Pancreas (tissue), 10 donors: ENCODE measurements at places on chromosomes 3 and 15. TPM values are rescaled to one million over a fixed set of nuclear protein-coding genes. Genes with fewer than 3 reads are reported as not detected.

The STRIT1 gene
- not detected for total RNA-seq

The HEG1 gene
- total RNA-seq: 20.2 TPM

The DYNLT2B gene
- total RNA-seq: 2.7 TPM

DNA sequence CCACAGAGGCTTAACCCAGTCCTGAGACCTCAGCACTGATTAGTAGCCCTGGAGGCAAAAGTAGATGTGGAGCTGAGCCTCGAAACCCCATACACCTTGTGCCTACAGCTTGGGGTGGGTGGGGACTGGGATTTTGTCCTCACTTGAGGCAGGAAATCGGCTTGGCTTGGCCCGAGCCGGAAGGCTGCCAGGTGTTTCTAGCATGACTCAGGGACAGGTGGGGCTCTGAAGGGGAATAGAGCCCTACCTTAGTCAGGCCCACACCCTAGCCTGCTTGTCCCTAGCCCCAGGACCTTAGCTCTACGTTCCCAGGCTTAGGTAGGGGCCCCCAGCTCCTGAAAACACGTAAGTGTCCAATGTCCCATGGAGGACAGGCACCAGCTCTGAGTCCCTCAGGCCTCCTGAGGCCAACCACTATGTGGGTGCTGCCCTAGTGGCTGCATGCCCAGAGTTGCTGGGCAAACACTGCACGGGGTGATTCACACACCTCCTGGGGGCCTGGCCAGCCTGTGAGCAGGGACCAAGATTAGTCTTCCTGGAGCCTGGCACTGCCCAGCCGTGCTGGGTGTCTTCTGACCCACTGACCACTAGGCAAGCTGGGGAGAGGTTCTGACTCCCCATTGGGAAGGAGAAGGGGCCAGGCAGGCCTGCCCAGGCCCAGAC, 3.1 kb downstream of the MST1R start:
- no peaks in the 10 kb centered on the region for H3K36me3 ChIP-seq
- peak overlapping the region; percentile 76 for H3K27ac ChIP-seq
- no peaks in the 10 kb centered on the region for H3K27me3 ChIP-seq
- peaks cover 11% of the 10 kb centered on the region for H3K4me1 ChIP-seq
- no peak overlapping the region for H3K4me3 ChIP-seq

DNA sequence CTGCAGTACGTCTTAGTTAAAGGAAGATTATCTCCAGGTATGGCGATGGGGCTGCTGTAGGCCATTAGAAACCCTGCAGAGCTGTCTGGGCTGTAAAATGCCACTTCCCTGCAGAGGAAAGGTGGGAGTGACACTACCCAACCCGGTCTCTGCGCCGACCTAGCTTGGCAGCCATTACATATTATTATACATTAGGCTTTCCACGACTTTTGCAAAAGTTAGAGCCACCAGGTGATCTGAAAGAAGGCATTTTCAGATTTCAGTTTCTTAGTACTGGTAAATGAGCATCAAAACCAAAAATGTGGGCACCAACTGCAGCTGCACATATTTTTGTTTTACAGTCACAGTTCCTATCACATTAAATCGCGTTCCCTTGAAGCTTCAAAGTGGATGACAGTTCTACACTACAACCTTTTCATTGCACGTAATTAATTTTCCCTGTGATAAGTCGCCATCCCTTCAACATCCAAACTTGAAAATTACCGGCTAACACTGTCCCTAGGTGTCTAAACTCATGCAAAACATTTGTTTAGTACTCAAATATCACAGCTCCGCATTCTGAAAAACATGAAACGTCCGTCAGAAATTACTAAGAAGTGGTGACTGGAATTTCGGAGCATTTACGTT, 81.4 kb upstream of the CHD2 start:
- DNase-seq: no peak
- H3K4me1 ChIP-seq: peaks cover 37% of the 10 kb centered on the region
- H3K36me3 ChIP-seq: no peaks in the 10 kb centered on the region

- H3K4me1 ChIP-seq: no peaks in the 10 kb centered on the region
- H3K4me3 ChIP-seq: no peak overlapping the region
- DNase-seq: no peak
- no peaks in the 10 kb centered on the region for H3K36me3 ChIP-seq
- H3K27me3 ChIP-seq: no peaks in the 10 kb centered on the region
Measured at GRCh38 chr3:69646287-69647067, 92.8 kb upstream of the MITF start.

- H3K4me1 ChIP-seq: no peaks in the 10 kb centered on the region
- H3K27me3 ChIP-seq: no peaks in the 10 kb centered on the region
- H3K27ac ChIP-seq: no peak overlapping the region
- no peaks in the 10 kb centered on the region for H3K36me3 ChIP-seq
Measured at GRCh38 chr3:85270488-85270887, 311.7 kb downstream of the CADM2 start.

DNA sequence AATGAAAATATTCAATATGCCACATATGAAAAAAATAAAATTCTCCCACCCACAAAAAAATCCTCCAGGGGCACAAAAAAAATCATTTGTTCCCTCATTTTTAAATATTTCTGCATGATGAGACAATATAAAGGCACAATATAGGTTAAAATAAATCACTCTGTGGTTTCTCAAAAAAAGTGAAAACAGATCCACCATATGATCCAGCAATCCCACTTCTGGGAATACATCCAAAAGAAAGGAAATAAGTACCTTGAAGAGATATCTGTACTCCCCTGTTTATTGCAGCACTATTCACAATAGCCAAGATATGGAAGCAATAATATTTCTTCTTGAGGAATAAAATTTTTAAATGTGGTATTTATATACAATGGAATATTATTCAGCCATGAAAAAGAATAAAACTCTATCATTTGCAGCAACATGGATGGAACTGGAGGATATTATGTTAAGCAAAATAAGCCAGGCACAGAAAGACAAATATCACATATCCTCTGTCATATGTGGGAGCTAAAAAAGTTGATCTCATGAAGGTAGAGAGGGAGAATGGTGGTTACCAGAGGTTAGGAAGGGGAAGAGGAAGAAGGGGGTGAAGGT, 1.5 kb downstream of the ATP8B4 start:
- DNase-seq: no peak
- H3K36me3 ChIP-seq: no peaks in the 10 kb centered on the region
- H3K4me1 ChIP-seq: no peaks in the 10 kb centered on the region
- no peaks in the 10 kb centered on the region for H3K27me3 ChIP-seq
- no peak overlapping the region for H3K4me3 ChIP-seq

GRCh38 chr3:143840636-143841035, 7.6 kb downstream of the SLC9A9 start:
- H3K27ac ChIP-seq: no peak overlapping the region
- no peak overlapping the region for H3K4me3 ChIP-seq
- no peaks in the 10 kb centered on the region for H3K36me3 ChIP-seq

DNA sequence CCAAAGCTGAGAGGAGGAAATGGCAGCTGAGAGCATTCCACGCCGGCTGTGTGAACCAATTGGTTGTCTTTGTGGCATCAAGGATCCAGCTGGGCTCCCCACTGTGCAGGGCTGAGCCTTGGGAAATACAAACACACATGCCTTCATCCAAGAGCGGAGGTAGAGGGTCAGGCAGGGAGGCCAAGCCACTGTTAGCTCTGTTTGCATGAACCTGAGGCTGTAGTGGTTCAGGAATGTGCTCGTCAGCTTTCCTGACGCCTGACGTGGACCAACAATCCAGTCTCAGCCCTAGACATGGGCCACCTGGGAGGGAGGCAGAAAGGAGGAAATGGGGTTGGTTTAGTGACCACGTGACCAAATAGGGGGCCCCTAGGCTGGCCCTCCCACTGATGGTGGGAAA, 276.9 kb downstream of the TLE3 start:
- no peaks in the 10 kb centered on the region for H3K4me1 ChIP-seq
- no peak for DNase-seq
- H3K27ac ChIP-seq: no peak overlapping the region
- H3K4me3 ChIP-seq: no peak overlapping the region
- H3K27me3 ChIP-seq: no peaks in the 10 kb centered on the region

DNA sequence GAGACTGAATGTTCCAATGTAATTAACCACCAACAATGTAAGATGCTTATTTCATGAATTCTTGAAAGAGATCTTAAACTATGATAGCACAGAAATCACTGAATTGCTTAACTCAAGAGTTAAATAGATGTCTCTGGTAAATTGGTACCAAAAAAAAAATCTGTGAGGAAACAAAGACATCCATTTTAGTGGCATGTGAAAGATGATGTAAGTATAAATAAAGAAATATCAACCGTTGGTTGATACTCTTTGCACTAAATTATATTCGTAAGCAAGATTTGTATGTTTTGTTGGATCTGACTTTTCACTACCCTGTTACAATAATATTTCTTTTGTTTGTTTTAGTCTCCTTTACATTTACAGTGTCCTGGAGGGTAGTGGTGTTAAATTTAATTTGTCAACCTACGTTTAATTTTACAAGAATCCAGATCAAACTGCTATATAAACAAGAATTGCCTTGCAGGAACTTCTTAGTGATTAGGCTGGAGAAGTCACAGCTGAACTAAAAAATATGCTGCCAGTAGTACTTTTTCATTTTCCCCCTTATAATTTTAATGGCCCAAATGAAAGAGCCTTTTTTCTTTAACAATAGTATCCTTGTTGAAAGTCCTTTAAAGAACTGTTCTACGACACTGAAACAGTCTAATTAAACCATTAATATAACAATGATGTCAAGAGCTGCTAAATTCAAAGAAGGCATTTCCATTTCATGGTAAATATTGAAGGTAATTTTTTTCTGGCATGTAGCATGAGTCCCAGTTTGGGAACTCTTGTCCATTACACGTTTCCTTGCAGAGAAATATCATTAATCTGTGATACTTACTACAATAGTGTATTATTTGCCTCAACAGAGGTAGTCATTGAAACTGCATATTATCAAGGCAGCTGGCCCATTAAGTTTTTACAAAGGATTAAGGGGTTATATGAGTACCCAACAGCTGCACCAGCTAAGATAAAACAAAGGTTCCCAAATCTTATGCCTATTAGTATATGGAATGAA, 109.6 kb upstream of the PHLDB2 start:
- no peaks in the 10 kb centered on the region for H3K36me3 ChIP-seq
- DNase-seq: no peak
- no peaks in the 10 kb centered on the region for H3K4me1 ChIP-seq
- H3K27ac ChIP-seq: no peak overlapping the region
- no peak overlapping the region for H3K4me3 ChIP-seq

- H3K27me3 ChIP-seq: no peaks in the 10 kb centered on the region
- peaks cover 18% of the 10 kb centered on the region for H3K4me1 ChIP-seq
- no peaks in the 10 kb centered on the region for H3K36me3 ChIP-seq
- no peak for DNase-seq
- H3K27ac ChIP-seq: no peak overlapping the region
- H3K4me3 ChIP-seq: no peak overlapping the region
Measured at GRCh38 chr15:57390583-57390982, 14.3 kb downstream of the CGNL1 start.

GRCh38 chr3:43784640-43785011, 93.9 kb downstream of the ABHD5 start:
- no peaks in the 10 kb centered on the region for H3K4me1 ChIP-seq
- no peaks in the 10 kb centered on the region for H3K27me3 ChIP-seq
- DNase-seq: no peak
- no peaks in the 10 kb centered on the region for H3K36me3 ChIP-seq

DNA sequence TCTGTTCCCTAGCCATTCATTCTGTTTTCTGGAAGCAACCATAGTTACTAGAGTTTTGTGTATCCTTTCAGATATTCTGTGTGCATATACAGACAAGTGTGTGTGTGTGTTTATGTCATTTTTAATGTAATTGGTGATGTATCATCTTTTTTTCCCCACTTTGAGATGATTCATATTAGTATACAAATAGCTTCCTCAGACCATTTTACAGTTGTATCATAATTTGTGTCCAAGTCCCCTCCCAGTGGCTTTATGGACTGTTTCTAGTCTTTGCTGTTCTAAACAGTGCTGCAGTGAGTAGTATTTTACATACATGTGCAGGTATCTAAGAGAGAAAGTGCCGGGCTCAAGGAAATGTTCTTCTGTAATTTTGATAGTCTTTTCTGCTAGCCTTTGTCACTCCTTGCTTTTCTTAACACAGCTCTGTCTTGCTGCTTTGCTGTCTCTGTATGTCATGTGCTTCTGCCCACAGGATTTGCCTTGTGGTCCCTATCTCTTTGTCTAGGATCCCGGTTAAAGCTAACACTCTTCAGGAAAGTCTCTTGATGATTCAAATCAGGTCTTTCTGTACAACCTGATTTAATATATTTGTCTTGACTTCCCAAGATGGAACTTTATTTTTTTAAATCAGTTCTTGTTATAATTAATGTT, 31.5 kb upstream of the FBXL22 start:
- no peaks in the 10 kb centered on the region for H3K27me3 ChIP-seq
- no peak overlapping the region for H3K27ac ChIP-seq
- H3K36me3 ChIP-seq: peaks cover 23% of the 10 kb centered on the region
- DNase-seq: no peak
- H3K4me3 ChIP-seq: no peak overlapping the region

GRCh38 chr3:49653621-49654020, 20.5 kb upstream of the APEH start:
- no peaks in the 10 kb centered on the region for H3K27me3 ChIP-seq
- H3K4me3 ChIP-seq: no peak overlapping the region
- DNase-seq: no peak

DNA sequence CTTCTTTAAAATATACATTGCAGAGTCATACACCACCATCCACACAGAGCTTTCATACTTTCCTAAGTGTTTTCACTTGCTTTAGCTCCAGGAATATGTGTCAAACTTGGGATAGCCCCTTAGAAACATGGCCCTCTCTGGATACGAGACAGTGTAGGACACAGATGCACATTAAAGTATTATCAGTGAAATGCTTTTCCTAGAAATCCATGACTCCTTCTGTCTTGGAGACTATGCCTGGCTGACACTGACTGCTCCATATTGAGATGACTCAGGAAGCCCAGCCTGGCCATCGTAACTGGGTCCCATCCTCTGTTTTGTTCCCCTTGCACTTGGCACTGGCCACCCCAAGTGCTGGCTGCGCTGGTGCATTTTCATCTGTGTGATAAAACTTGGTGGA, 204.8 kb downstream of the PDZRN3 start:
- DNase-seq: no peak
- H3K27ac ChIP-seq: no peak overlapping the region
- no peaks in the 10 kb centered on the region for H3K36me3 ChIP-seq
- H3K27me3 ChIP-seq: no peaks in the 10 kb centered on the region

GRCh38 chr3:110789315-110789714, 282.3 kb upstream of the NECTIN3 start:
- no peak overlapping the region for H3K27ac ChIP-seq
- H3K27me3 ChIP-seq: no peaks in the 10 kb centered on the region
- no peak for DNase-seq
- H3K36me3 ChIP-seq: no peaks in the 10 kb centered on the region

DNA sequence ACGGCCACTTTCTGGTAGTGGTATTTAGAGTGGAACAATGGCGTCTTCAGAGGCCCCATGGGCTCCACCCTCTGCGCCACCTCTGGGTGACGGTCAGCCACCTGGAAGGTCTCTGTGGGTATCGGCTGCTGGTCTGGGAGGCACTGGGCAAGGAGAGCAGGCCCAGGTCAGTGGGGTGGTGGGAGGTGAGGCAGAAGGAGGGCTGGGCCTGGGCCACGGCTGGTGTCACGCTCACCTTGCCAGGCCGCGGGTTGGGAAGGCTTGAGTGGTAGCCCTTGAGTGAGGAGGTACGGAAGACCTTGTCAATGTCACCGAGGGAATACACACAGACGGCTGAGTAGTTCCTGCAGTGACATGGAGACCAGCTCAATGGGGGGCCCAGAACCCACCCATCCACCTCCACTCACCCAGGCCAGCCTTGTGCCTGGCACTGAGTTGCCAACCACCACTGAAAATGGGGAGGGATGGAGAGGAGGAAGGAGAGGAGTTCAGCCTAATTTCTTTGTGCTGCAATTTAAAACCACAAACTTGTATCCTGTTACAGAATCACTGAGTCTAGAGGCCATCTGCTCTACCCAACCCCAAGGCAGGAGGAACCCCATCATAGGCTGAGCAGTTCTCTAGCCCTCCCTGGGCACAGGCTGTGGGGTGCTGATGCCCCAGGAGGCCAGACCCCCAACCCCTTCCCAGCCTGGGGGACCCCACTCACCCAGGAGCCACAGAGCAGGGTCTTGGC, 19.0 kb downstream of the SEMA7A start:
- H3K4me3 ChIP-seq: no peak overlapping the region
- no peaks in the 10 kb centered on the region for H3K36me3 ChIP-seq
- no peaks in the 10 kb centered on the region for H3K4me1 ChIP-seq
- no peak overlapping the region for H3K27ac ChIP-seq
